ENCODE measurements at places on chromosomes 16 and 17.

DNA sequence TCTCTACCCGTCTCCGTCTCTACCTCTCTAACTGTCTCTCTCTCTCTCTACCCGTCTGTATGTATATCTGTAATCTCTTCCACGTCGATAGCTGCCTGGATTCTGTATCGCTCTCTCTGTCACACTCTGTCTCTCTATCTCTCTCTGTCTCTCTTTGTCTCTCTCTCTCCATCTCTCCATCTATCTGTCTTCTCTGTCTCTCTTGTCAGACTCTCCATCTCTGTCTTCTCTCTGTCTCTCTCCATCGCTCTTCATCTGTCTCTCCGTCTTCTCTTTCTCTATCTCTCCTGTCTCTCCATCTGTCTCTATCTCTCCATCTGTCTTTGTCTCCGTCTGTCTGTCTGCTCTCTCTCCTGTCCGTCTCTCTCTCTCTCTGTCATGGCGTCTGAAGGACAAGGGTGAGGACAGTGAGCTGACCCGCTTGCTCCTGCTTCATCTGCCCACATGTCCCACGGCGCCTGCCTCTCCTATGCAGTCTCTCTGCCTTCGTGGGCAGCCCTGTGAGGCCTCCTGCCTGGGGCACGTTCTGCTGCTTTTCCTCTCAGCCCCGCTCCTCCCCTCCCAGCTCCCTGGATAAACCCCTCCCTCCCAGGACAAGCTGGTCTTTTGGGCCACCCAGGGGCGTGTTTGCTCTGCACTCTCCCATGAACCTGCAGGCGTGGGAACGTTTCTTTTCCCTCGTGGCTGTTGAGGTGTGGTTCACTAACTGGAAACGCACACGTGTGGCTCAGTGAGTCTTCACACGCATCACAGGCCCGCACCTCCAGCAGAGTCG is 18.9 kb downstream of the ACSF3 start:
- DNase-seq = no peak

DNA sequence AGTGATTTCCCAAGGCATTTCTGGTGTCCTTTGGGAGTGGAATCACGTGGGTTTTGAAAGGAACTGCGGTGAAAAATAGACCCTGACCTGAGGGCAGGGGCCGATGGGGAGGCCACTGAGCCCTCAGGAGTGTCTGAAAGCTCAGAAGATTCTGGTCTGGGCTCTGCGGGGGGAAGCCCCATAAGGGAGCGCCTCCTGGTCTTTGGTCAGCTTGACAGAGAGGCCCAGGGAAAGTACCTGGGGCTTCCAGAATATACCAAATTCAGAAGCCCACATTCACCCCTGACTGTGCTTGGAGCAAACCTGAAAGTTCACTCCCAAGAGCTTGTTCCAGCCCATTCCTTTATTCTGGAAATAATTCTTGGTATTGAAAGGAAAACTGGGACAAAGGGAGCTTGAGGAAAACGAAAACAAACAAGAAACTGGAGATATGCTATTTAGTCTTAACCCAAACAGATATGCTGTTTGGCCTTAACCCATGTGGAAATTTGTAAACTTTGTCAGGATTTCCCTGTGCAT is 23.2 kb upstream of the NAGLU start:
- no peak for DNase-seq

- DNase-seq = no peak
These were observed 27.8 kb upstream of the C16orf78 start for GRCh38 chr16:49345829-49346228.

GRCh38 chr16:68665501-68665900 is 20.4 kb downstream of the CDH3 start:
- DNase-seq = no peak

GRCh38 chr17:27199948-27200347 is 94.0 kb upstream of the WSB1 start:
- no peak for DNase-seq

- DNase-seq = no peak
These were observed 53.4 kb downstream of the HSD17B2 start for GRCh38 chr16:82088483-82088882.

DNA sequence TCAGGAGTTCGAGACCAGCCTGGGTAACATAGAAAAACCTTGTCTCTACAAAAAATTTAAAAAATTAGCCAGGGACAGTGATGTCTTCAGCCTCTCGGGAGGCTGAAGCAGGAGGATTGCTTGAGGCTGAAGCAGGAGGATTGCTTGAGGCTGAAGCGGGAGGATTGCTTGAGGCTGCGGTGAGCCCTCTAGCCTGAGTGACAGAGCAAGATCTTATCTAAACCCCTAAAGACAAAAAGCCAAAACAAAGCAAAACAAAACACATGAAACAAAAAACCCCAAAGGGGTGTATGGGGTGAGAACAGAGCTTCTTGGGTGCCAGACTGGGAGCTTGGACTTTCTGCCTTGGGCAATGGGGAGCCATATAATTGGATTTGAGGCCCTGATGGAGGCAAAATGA is 2.6 kb downstream of the SPNS3 start:
- DNase-seq = no peak

- DNase-seq = no peak
These were observed 14.1 kb downstream of the BAHCC1 start for GRCh38 chr17:81409190-81409935.

GRCh38 chr16:56615353-56615752 is 7.0 kb downstream of the MT2A start:
- DNase-seq = no peak
